Activated T-cell treated with anti-CD3 and anti-CD28 coated beads, Interleukin-2, amount 50 U/mL, for 72 hours (primary cell): ENCODE measurements at places on chromosomes 6 and 20. TPM values are rescaled to one million over a fixed set of nuclear protein-coding genes. Genes with fewer than 3 reads are reported as not detected.

GRCh38 chr6:112302142-112302705, 44.9 kb upstream of the RFPL4B start:
- no peaks in the 10 kb centered on the region for H3K4me1 ChIP-seq
- no peaks in the 10 kb centered on the region for H3K36me3 ChIP-seq
- H3K27me3 ChIP-seq = peaks cover 65% of the 10 kb centered on the region
- no peak overlapping the region for H3K27ac ChIP-seq

TMC2 gene
- total RNA-seq = not detected

DNA sequence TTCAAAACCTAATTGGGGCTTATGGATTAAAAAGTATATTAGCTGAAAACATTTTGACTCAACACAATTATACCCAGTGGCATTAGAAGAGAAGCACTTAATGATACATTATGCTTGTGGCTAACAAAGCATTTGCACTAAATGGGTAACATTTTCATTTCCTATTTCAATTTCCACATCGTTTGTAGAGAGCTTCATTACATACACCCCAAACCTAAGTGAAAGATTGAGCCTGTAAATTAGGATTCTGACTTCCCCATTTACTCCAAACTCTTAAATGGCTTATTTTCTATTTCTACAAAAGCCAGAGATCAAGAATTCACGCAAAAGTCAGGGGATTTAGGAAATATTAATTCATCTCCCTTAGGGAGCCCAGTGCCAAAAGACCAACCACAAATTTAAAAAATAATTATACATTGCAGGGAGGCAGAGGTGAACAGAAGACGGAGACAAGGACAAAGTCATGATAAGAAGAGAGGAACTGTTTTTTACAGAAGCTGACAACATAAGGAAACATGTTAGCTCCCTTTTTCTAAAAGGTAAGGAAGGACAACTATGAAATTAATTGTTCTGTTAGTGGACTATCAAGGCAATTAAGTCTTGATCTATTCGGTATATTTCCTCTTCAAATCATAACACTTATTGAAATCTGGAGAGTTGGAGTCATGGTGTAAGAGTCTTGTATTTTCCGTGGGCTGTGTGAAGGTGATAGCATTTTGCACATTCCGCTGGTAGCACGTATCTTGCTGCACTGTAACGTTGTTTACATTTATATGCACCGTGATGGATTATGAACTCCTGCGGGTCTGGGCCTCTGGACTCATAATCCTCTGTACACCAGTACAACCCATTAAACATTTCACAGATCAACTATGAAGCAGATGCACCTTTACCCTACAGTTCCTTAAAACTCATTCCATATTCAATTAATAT, 24.8 kb upstream of the EZR start:
- no peaks in the 10 kb centered on the region for H3K36me3 ChIP-seq
- no peaks in the 10 kb centered on the region for H3K27me3 ChIP-seq
- H3K4me3 ChIP-seq = no peak overlapping the region
- no peak for DNase-seq
- H3K27ac ChIP-seq = no peak overlapping the region
- peaks cover 2% of the 10 kb centered on the region for H3K4me1 ChIP-seq

STX11 gene
- 36.0 TPM for total RNA-seq

DNA sequence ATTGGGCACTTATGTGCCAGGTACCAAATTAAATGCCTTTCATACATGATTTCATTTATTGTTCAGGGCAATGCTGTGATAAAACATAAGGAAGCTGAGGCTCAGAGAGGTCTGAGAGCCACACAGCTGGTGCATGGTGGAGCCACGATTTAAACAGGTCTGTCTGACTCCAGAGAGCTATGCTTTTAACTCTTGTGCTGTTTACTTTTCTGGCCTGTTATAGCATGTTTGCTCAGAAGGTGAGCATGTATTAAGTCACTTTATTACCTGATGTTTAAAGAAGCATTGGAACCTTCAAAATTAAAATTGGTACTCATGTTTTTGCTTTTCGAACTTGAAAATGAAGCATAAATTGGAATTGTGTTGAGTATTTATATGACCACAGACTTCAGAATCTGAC, 26.8 kb downstream of the MCM8 start:
- no peak overlapping the region for H3K4me3 ChIP-seq
- H3K4me1 ChIP-seq = no peaks in the 10 kb centered on the region
- no peaks in the 10 kb centered on the region for H3K27me3 ChIP-seq
- H3K36me3 ChIP-seq = peaks cover 35% of the 10 kb centered on the region
- H3K27ac ChIP-seq = no peak overlapping the region
- DNase-seq = no peak

DNA sequence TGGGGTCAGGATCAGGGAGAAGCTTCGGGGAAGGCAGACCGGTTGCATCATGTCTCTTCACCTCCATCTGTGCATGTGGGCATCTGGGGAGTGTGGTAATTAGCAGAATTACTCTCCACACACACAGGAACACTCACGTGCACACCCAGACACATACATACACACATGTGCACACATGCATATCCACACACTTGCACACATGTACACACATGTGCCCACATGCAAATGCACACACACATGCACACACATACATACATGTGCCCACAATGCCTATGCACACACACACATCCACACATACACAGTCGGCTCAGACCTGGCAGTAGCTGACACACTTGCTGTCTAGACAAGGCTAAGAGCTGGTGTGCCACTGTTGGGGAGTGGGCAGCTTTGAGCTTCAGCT, 212.3 kb upstream of the PMEPA1 start:
- no peak overlapping the region for H3K27ac ChIP-seq
- peaks cover 10% of the 10 kb centered on the region for H3K27me3 ChIP-seq
- peaks cover 5% of the 10 kb centered on the region for H3K36me3 ChIP-seq
- no peaks in the 10 kb centered on the region for H3K4me1 ChIP-seq

MEA1 gene
- total RNA-seq = 42.1 TPM

DNA sequence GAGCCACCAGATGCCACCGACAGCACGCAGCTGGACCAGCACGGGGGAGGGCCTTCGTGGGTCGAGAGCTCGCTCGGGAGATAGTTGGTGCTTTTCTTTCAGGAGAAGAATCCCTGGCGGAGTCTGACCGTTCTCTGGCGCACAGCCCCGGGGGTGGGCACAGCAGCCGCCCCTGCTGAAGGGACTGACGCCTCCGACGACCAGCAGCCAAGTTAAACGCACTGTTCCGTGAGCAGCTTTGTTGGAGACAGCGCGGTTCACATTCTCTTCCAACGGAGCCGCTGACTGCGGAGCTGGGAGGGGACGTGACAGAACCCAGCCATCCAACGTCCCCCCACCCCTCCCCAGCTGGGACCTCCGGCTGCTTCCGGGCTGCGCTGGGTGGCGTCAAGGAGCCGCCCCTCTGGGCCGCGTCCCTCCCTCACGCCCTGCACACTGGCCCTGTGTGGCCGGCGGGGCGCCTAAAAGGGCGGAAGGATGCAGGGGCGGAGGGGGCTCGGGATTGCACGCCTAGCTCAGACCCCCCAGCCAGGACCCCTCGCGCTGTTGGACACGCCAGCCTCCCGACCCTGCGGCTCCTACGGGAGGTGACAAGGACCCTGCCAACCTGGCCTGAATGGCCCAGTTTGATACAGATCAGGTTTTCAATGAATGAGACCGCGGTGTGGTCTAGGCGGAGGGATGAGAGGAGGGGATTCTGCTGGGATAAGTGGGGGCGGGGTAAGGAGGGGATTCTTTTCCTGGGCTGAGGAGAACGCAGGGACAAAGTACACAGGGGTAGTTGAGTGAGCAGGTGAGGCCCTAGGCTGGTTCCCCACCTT, 36.4 kb upstream of the KHDC1 start:
- DNase-seq = no peak
- no peak overlapping the region for H3K27ac ChIP-seq
- no peaks in the 10 kb centered on the region for H3K36me3 ChIP-seq

RBM24 gene
- not detected for total RNA-seq

ZFP57 gene
- 6.3 TPM for total RNA-seq

GRCh38 chr20:49519777-49520359, 37.4 kb upstream of the KCNB1 start:
- no peak overlapping the region for H3K27ac ChIP-seq
- H3K27me3 ChIP-seq = peaks cover 28% of the 10 kb centered on the region
- H3K4me3 ChIP-seq = no peak overlapping the region
- no peak for DNase-seq
- no peaks in the 10 kb centered on the region for H3K4me1 ChIP-seq
- peaks cover 2% of the 10 kb centered on the region for H3K36me3 ChIP-seq
